ENCODE measurements at places on chromosomes 4 and X. TPM values are rescaled to one million over a fixed set of nuclear protein-coding genes. Genes with fewer than 3 reads are reported as not detected.

The TKTL1 gene
- under 0.01 TPM for total RNA-seq

The CA5B gene
- total RNA-seq, result 1.5 TPM

The GPRIN3 gene
- total RNA-seq, result 1.0 TPM

The TAPT1 gene
- 16.7 TPM for total RNA-seq

The FGF13 gene
- total RNA-seq, result 25.7 TPM

The EIF4E gene
- 136 TPM for total RNA-seq

The VSIG4 gene
- not detected for total RNA-seq

The ARSJ gene
- 15.4 TPM for total RNA-seq

The SLC9B1 gene
- 0.13 TPM for total RNA-seq

The ZFP42 gene
- 0.13 TPM for total RNA-seq

The SPANXB1 gene
- total RNA-seq, result not detected

DNA sequence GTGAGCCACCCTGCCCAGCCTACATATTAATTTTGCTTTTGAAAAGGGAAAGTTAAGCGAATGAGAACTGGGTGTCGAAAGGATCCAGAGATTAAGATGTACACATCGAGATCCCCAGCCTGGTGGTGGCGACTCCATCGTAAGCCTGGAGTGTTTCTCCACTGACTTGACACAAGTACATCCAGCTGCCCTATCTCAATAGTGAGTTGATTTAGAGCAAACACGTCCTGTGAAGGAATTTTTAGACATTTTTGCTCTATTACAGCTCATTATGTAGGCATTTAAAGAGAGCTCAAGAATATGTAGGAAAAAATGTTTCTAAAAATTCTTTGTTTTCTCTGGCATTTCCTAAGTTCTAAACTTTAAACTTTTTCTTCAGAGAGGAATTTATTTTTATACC, 11.7 kb upstream of the CLDN34 start:
- DNase-seq, result no peak

- no peak for DNase-seq
Observed at GRCh38 chr4:73589261-73589847, 30.9 kb downstream of the RASSF6 start.

- peak; percentile 45 for DNase-seq
Observed at GRCh38 chrX:152817078-152817764, 13.3 kb downstream of the CETN2 start.

DNA sequence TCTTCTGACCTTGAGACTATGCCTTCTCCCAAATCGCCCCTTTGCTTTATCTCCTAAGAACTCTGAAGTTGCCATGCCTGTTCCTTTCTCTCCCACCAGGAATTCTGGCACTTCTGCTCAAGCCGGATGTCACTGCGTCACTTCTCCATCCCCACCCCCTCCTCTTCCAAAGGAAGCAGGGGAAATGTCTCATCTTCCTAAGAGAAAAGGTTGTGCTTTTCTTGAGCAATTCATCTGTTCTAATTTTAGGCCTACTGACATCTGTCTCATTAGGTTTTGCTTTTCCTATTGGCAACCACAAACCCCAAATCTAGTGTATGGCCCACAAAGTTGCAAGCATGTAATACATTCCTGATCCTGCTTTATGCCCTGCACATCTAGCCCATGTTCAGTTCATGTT, 163.1 kb upstream of the PLAC1 start:
- peak; percentile 87 for DNase-seq

DNA sequence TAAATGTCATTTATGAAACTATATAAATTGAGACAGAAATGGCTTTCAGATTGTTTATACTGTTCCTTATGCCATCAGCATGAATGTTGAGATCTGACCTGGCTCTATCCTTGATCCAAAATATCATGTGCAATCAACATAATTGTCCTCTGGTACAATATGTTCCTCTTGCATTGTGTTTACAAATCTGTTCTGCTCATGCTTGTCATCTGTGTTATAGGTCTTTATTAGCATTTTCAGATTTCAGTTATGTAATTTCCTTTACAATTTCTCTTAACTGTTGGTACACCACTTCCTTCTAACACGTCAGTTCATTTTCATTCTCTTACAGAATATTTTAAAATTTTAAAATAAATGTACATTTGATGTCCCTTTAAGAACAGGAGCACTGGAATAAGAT, 1.6 kb downstream of the HPGD start:
- DNase-seq, result no peak

GRCh38 chr4:22356987-22357596, 158.8 kb downstream of the ADGRA3 start:
- peak; percentile 11 for DNase-seq

DNA sequence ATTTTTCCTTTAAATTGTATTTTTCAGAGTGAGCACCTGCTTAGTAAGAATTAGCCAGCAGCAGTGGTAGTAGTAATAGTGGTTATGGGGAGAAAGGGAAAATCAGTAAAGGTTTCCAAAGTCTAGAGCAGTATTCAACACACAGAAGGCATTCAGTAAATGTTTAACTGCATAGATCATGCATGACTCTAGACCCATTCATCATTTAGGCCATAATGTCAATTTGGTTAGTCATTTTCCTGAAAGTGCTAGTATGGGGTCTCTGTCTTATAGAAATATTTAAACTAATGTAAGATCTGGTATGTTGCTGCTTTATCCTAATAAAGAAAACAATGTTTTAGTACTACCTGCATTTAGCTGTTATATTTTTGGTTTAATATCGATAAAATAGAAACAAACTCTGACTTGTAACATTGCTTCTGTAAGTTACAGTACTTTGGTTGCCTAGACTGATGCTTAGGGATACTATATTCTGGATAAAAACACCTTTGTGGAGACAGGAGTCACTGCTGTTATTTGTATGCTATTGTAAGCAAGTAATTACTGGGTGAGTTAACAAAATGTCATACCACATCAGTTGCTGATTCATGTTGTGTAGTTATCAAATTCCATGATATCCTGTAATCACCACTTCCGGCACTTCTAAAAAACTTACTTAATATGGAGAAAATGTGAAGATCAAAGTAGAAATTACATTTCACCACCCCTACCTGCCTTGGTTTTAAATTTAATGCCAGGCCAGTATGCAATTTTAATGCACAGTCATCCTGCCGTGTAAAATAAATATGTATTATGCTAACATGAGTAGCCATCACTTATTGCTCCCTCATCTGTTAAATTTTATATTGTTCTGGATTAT, 115.8 kb upstream of the BMPR1B start:
- peak; percentile 16 for DNase-seq

DNA sequence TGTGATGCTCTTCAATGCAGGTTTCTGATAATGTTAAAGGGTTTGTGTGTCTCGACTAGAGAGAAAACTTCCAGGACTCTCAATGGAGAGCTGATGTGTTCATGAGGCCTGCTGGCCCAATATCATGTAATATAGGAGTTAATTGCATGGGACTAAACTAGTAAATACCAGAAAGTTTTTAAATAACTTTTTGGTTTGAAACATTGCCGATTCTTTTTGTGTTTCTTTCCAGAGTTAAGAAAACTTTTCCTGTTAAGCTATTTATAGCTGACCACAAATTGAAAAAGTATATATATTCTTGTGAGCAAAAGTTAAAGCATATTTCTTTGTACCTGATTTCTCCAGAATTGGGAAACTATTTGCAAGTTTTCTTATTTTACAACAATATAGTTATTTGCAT, 49.7 kb downstream of the FAM9B start:
- no peak for DNase-seq

DNA sequence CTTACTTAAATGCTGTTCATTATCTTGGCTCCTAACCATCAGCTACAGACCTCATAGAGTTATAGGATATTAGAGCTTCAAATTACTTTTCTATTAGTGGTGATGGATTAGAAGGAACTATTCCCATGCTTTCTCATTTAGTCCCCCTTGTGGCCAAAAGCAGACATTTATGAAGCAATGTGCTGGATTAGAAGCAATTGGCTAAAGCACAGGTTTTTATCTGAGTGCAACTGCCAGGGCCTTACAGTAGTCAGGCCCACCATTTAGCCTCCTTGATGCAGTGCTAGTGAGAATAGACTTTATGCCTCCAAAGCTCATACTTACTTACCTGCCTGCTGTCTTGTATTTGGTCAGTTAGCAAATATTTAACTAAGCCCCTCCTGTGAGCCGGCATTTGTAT, 93.0 kb downstream of the TSPAN7 start:
- DNase-seq, result peak; percentile 36

DNA sequence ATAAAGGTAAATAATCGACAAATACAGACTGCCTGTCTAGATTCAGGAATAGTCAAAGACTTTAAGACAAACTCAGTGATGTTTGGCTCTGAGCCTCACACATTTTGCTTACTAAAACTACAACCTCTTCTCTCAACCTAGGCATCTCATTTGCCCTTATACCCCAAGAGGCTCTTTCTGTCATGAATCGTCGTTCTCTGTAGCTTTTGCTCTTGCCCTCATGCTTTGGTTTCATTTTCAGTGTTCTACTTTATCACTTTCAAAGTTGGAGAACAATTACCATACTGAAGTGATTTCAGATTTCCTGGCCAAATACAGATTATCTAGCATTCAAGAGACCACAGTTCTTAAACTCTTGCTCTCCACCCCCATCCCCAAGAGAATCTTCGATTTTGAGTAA, 114.1 kb upstream of the RAP2C start:
- DNase-seq, result no peak

DNA sequence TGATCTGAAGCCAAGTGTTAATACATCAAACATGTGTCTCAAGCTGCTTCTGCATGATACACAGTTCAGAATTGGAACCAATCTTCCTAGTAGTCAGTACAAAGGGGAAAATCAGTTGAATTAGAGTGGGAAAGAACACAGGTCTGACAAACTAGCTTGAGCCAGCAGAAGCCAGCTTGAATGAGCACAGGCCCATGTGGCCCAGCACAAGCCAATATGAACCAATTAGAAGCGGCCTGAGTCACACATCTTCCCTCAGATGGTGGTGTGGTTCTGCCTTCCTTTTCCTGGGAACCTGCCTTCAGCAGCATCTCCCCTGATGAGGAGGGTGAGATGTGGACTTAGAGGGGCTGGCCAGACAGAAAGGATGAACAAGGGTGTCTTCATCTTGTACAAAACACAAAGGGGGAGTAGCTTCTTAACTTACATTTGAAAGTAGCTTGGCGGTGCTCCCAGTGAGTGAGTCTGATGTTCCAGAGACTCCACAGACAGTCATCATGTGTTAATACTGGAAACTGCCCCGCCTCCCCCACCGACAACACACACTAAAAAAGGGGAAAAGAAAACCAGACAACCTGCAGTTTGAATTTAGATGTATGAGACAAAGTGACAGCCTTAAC, 72.0 kb downstream of the FRMPD4 start:
- DNase-seq, result no peak

GRCh38 chr4:66750273-66750672, 795.0 kb downstream of the CENPC start:
- DNase-seq, result no peak

- no peak for DNase-seq
Observed at GRCh38 chr4:98711526-98711925, 53.1 kb upstream of the TSPAN5 start.

GRCh38 chr4:17912011-17912410, 101.2 kb downstream of the NCAPG start:
- no peak for DNase-seq

- DNase-seq, result no peak
Observed at GRCh38 chr4:3898098-3898497, 131.9 kb downstream of the ADRA2C start.

DNA sequence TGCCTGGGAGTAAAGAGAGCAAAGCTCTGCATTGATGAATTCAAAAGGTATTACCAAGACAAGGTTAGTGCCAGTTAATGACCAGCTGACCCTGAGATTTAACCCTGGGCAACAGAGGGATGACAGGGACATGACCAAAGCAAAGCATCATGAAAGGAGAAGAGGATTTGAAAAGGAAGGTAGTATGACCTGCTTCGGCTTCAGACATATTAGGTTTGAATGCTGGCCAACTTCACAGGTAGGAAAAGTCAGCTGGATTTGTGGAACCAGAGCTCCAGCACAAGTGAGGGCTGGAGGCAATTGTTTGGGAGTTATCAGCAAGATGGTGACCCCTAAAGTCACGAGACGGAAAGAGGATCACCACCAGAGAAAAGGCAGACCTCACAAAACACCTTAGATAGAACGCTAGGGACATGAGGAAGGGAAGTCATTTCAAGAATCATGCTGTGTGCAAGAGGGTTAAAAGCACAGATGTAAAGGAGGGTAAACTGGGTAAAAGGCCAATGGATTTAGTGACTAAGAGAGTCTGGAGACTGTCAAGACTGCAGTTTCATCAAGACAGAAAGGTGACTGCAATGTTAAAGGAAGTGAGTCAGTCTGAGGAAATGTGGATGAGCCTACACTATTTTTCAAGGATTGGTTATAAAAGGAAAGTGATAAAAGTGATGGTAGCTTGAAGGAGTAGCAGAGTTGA, 45.6 kb downstream of the SH3RF1 start:
- DNase-seq, result peak; percentile 86

GRCh38 chr4:118327554-118328241, 25.1 kb downstream of the PRSS12 start:
- DNase-seq, result no peak

DNA sequence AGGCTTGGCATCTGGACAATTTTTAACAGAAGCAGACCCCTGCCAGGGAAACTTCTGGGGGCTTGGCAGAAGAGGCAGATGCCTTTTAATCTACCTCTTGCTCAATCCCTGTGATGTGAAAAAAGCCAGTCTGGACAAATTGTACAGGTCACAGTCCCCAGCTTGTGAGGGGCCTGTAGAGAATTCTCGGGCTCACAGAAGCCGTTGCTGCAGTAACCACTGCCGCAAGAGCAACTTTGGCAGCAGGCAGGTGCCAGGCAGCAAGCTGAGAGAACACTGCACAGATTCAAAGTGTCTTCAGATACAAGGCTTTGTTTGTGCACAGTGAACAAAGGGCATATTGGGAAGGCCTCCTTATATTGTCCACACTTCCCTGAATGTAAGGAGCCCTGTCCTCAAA, 11.7 kb downstream of the GPKOW start:
- DNase-seq, result no peak

- peak; percentile 86 for DNase-seq
Observed at GRCh38 chrX:155027509-155028066, 944 bp downstream of the FUNDC2 start.

GRCh38 chr4:25506032-25506571, 129.0 kb downstream of the ANAPC4 start:
- DNase-seq, result no peak

DNA sequence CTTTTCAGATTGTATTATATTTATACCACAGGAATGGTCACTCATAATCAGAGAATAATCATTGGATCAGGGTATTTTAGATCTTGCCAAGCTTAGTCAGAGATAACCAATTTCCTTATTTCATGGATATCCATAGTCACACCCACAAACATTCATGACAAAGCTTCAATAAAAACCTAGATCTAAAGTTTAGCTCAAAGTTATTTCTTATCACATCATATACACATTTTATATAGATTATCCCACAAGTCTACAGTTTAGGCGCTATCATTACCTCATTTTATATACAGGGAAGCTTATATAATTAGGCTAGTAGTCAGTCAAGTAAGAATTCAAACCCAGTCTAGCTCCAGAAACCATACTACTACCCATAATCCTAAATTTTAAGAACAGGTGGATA, 82.3 kb downstream of the SLC10A7 start:
- no peak for DNase-seq

- DNase-seq, result no peak
Observed at GRCh38 chr4:6658209-6658595, 17.7 kb downstream of the MRFAP1 start.

- no peak for DNase-seq
Observed at GRCh38 chr4:108831886-108832285, 69.0 kb upstream of the ETNPPL start.

GRCh38 chrX:63581398-63581797, 203.6 kb downstream of the ARHGEF9 start:
- no peak for DNase-seq

- DNase-seq, result no peak
Observed at GRCh38 chr4:153191795-153192363, 12.4 kb upstream of the TRIM2 start.
